Glomerular endothelial cell (primary cell): ENCODE measurements at places on chromosomes 4 and X. TPM values are rescaled to one million over a fixed set of nuclear protein-coding genes. Genes with fewer than 3 reads are reported as not detected.

The MAGEB10 gene
- total RNA-seq, result not detected in 2 replicates

DNA sequence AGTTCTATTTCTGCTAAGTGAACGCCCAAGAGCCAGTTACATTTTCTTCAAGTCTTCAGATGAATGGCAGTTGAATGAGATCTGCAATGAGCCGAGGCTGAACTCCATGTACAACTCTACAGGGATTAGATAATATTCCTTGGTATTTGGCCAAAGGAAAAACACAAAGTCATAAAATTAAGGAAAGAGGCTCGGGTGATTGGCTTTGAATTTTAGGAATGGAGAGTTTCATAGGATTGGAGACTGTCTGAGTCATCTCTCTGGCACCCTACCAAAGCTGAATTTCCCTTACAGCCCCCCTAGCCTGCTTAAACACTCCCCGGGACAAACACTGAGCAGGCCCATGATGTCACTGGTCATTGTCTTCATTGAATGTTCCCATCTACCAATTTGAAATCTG is 188.0 kb upstream of the C1QTNF7 start:
- no peak for DNase-seq

GRCh38 chr4:146486565-146486964 is 35.2 kb downstream of the SLC10A7 start:
- no peak for DNase-seq

- no peak for DNase-seq
Measured at GRCh38 chr4:15250021-15250441, 177.8 kb upstream of the C1QTNF7 start.

DNA sequence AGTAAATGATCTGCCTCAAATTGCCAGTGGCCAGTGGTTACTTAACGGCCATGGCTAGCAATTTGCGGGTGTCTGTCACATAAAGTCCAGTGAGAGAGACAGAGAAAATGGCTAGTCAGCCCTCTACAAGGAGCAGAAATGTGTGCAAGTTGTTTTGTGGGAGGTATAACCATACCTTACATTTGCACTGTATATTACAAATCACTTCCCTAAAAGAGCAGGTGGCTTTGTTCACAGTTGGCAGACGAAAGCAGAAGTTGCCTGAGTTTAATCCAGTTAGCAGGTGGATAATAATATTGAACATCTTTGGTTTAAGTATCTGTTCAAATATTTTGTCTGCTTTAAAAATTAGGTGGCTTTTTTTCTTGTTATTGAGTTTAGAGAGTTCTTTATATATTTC is 15.6 kb downstream of the SRPX start:
- no peak for DNase-seq

DNA sequence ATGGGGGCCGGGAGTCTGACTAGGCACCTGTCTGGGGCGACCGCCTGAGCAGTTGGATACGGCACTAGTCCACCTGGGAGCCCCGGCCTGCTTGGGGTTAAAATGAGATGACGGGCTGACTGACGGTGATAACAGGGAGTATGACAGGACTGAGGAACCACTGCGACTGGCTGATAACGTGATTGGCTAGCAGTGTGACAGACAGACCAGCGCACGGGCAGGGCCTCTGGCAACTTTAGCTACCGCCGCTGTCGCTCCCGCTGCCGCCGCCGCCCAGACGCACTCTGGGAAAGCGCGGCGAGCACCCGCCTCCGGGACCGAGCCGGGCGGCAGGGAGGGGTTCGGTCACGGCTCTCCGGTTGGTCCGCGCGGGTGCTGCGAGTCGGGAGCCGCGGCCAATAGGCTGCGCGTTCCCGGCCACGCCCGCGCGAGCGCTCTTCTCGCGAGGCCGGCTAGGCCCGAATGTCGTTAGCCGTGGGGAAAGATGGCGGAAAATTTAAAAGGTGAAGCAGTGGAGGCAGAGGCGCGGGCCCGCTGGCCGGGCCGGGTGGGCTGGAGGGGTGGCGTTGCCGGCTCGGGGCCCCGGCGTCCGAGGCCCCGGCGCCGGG is at the start of gene SUV39H1:
Gene SUV39H1, plus strand, starts transcription at position 434 of the 608 bp plus-strand sequence. Its CDS starts 51 bp downstream, at position 485.
- no peak for DNase-seq

DNA sequence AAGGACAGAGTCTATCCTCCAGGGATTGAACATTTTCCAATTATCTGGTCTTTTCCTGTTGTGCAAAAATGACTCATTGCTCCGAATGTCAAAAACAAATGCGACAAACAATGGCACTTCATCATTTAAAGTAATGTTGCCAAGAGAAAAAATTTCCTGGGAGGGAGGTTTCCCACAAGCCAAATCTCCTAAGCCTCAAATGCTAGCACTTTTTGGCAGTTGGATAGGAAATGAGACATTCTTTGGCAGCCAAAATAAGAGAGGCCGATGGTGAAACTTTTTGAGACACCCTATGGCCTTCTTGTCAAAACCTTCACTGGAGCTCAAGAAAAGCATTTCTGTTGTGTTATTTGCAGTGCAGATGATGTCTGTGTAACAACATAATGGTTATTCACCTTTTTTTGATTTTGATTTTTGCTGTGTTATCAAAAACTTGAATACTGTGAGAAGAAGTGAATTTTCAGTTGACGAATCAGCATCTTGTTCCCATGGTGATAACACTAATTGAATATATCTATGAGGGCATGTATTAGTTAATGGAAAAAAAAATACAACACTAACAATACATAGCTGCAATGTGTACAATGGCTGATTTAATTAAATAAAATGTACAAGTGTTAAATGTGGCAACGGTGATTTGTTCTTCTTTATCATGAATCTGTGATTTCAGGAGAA is 333.8 kb downstream of the ANK2 start:
- DNase-seq, result no peak

DNA sequence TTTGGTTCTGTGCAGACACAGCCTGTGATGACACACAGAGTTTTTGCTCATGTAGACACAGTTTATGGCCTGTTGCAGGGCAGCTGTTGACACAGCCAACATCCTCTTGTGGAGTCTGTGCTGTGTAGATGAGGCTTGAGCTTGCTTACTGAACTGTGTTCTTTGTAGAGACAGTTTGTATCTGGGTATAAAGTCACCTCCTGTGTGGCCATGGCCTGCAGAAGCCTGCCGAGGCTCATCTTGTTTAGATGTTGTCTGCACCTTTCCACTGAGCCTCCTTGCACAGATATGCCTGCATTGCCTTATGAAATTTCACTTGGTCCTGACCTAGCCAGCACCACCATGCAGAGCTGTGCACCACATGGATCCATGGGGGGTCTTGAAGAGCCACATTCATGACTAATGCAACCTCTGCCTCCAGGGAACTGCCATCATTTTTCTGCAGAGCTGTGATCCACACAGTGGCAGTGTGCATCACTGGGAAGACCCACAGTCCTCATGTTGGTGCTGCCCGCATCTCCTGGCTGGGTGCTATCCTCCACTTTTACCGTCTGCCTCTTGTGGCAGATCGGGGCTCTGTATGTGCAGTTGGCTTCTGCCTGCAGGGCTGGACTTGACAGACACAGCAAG is 198.0 kb upstream of the MAMLD1 start:
- DNase-seq, result no peak

DNA sequence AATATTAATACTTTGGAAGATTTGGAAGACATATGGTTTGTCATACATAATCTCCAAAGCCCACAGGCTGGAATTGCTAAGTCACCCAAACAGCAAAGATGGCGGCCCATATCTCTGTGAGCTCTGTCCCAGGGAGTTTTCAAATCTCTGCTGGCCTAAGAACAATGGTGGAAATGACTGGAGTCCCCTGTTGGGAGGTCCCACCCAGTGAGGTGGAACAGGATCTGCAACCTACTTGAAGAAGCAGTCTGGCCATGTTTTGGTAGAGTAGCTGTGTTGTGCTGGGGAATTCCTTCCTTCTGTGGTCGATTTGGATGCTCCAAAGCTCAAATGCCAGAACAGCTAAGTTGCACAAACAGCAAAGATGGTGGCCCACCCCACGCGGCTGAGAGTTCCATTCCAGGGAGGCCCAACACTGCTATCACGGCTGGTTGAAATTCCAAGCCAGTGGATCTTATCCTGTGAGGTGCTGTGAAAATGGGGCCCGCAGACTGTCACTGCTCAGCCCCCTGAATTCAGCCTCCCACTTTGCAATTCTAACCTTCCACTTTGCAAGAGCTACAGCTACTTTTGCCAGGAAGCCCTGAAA is 3.2 kb upstream of the UGT2B7 start:
- DNase-seq, result no peak
